ENCODE measurements at places on chromosomes 7 and 10. TPM values are rescaled to one million over a fixed set of nuclear protein-coding genes. Genes with fewer than 3 reads are reported as not detected.
A peak's percentile ranks its signal among the peaks of the same experiment; 100 is the strongest.

DNA sequence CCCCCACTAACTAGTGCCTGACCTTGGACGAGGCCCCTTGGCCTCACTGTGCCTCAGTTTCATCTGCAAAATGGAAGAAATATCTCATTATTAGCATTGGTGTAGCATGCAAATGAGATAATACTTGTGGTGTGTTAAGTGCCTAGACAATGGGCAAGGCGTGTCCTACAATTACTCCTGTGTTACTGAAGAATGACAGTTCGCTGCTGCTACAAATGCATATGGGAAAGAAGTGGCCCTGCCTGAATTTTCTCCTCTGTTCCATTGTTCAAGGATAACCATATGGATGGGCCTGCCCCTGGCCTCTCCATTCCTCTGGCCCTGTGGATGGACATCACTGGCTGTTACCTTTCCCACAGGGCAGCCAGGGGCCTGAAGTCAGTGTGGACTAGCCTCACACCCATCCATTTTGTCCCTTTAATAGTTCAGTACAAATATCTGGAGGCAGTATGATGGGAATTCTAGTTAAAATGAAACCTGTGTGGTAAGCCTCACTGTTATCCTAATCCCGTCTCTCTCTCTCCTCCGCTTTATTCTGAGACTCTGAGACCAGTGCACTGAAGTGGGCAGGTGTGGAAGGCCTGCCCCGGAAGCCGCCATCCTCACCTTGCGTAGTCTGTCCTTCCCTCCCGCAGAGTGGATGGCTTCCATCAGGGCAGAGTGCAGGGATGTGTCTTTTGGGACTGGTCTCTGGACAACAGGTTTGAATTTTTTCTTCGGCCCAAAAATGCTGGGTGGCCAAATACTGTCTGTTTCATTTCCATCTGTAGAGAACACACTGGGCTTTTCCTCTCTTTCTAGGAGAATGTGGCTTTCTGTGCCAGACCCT is 244.6 kb upstream of the GRB10 start:
- no peaks in the 10 kb centered on the region for H3K36me3 ChIP-seq
- no peaks in the 10 kb centered on the region for H3K4me1 ChIP-seq
- no peak overlapping the region for H3K27ac ChIP-seq
- H3K4me3 ChIP-seq = no peak overlapping the region
- DNase-seq = no peak
- H3K27me3 ChIP-seq = no peaks in the 10 kb centered on the region

GRCh38 chr10:70683601-70683934 is 11.3 kb downstream of the ADAMTS14 start:
- no peaks in the 10 kb centered on the region for H3K36me3 ChIP-seq
- no peaks in the 10 kb centered on the region for H3K27me3 ChIP-seq
- H3K4me1 ChIP-seq = no peaks in the 10 kb centered on the region
- no peak overlapping the region for H3K4me3 ChIP-seq
- DNase-seq = no peak

GRCh38 chr10:126187399-126187798 is 200.9 kb downstream of the ADAM12 start:
- H3K4me3 ChIP-seq = no peak overlapping the region
- no peak for DNase-seq
- H3K4me1 ChIP-seq = no peaks in the 10 kb centered on the region

Gene RADIL
- 0.20 TPM for total RNA-seq

- H3K4me1 ChIP-seq = no peaks in the 10 kb centered on the region
- no peak overlapping the region for H3K27ac ChIP-seq
- no peak for DNase-seq
- no peaks in the 10 kb centered on the region for H3K36me3 ChIP-seq
Measured at GRCh38 chr10:18690541-18690940, 31.3 kb downstream of the ARL5B start.

Gene PVRIG
- total RNA-seq = 23.9 TPM

- peak overlapping the region; percentile 89 for H3K4me3 ChIP-seq
- no peaks in the 10 kb centered on the region for H3K36me3 ChIP-seq
- H3K27me3 ChIP-seq = no peaks in the 10 kb centered on the region
- H3K27ac ChIP-seq = peak overlapping the region; percentile 45
- DNase-seq = peak; percentile 46
Measured at GRCh38 chr10:31320550-31321211, 1.7 kb downstream of the ZEB1 start.

GRCh38 chr10:35268323-35268722 is 68.0 kb upstream of the CCNY start:
- no peaks in the 10 kb centered on the region for H3K4me1 ChIP-seq
- no peak for DNase-seq
- no peak overlapping the region for H3K27ac ChIP-seq
- no peak overlapping the region for H3K4me3 ChIP-seq
- no peaks in the 10 kb centered on the region for H3K27me3 ChIP-seq

All from CD8-positive, alpha-beta memory T cell (primary cell).